ENCODE measurements at places on chromosomes 11 and 22. TPM values are rescaled to one million over a fixed set of nuclear protein-coding genes. Genes with fewer than 3 reads are reported as not detected.

CSNK2A3 gene
- total RNA-seq, result 1.5 TPM

C11orf52 gene
- under 0.01 TPM for total RNA-seq

MRGPRG gene
- total RNA-seq, result not detected

KCNA4 gene
- not detected for total RNA-seq

MMP12 gene
- not detected for total RNA-seq

KCNQ1OT1 gene
- 0.65 TPM for total RNA-seq

EMSY gene
- total RNA-seq, result 9.7 TPM

RAG1 gene
- total RNA-seq, result 0.76 TPM

HTR3B gene
- not detected for total RNA-seq

Measured in epithelial cell of umbilical artery (primary cell).